HFFc6 (cell line): ENCODE measurements at places on chromosomes 13 and 19.

- DNase-seq, result no peak
Observed at GRCh38 chr13:23692816-23693215, 122.6 kb downstream of the TNFRSF19 start.

DNA sequence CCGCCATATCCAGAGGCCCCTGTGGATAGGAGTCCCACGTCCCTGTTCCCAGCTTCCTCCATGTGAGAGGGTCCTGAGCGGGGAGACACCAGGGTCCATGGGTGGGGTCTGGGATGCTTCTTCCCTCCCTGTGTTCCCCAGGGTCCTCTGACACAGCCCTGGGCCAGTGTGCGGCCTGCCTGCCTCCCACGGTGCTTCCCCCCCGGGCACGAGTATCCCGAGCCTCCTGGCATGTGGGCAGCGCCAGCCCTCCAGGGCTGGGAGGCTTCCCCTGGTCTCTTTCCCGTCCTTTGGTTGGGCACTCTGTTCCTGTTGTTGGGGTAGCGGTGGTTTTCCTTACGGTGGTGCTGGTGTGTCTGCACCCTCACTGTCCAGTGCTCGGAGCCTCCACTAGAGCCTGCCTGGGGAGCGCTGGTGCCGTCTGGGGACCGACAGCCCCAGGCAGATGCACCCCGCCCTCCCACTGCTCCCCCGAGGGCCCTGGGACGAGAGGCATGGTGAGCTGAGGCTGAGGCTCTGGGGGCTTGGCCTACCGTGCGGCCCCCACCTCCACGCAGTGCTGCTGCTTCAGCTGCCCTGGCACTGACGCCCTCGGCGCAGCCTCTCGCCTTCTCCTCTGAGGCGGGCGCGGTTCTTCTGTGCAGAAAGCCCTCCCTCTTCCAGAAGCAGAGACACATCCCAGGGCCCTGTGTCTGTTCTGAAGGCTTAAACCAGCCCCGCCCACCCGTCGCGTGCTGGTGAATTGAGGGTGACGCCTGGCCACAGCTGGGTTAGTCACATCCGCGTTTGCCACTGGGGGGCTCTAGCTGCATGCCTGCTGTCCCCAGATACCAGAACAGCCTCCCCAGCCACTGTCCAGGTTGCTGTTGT, 27.9 kb downstream of the PLEKHJ1 start:
- peak; percentile 80 for DNase-seq

DNA sequence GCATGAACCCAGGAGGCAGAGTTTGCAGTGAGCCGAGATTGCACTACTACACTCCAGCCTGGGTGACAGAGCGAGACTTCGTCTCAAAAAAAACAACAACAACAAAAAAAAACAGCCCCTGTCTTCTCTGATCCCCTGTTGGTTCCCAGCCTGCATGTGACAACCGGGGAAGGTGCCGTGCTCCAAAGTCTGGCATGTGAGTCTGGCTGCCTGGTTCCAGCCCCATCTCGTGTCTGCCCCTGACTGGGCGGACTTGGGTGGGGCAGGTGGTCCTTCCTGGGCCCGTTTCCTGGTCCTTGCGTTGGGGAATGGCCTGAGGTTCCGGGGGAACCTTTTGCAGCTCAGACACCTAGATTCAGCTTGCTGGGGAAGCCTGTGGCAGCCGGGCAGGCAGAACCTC, 50.5 kb downstream of the DNM2 start:
- DNase-seq, result no peak

GRCh38 chr13:99821741-99822140, 149.8 kb downstream of the ZIC5 start:
- no peak for DNase-seq
